Stimulated activated effector memory CD8-positive, alpha-beta T cell treated with anti-CD3 and anti-CD28 coated beads, Interleukin-12 subunit alpha, Interleukin-12 subunit beta, amount 100 ng/mL, for 72 hours (primary cell): ENCODE measurements at places on chromosomes 2 and 18.

GRCh38 chr18:50797142-50797541 lies 22.7 kb downstream of the MRO start:
- no peak for DNase-seq

- no peak for DNase-seq
These were observed 5.6 kb downstream of the HNRNPLL start for GRCh38 chr2:38597115-38597514.

- no peak for DNase-seq
These were observed 3.6 kb upstream of the GMPPA start for GRCh38 chr2:219494952-219495530.

GRCh38 chr2:113922335-113922734 lies 32.4 kb downstream of the ACTR3 start:
- DNase-seq = no peak

- no peak for DNase-seq
These were observed 306.4 kb downstream of the LPIN1 start for GRCh38 chr2:12052796-12053195.

- no peak for DNase-seq
These were observed 117.3 kb upstream of the MSTN start for GRCh38 chr2:190179754-190180312.

GRCh38 chr2:172845028-172845630 lies 109.5 kb downstream of the RAPGEF4 start:
- no peak for DNase-seq

- DNase-seq = no peak
These were observed 528.7 kb upstream of the FANCL start for GRCh38 chr2:58769864-58770234.

GRCh38 chr2:30792521-30792920 lies 14.7 kb downstream of the CAPN13 start:
- no peak for DNase-seq

GRCh38 chr2:60811491-60812375 lies 55.7 kb downstream of the PAPOLG start:
- DNase-seq = no peak

DNA sequence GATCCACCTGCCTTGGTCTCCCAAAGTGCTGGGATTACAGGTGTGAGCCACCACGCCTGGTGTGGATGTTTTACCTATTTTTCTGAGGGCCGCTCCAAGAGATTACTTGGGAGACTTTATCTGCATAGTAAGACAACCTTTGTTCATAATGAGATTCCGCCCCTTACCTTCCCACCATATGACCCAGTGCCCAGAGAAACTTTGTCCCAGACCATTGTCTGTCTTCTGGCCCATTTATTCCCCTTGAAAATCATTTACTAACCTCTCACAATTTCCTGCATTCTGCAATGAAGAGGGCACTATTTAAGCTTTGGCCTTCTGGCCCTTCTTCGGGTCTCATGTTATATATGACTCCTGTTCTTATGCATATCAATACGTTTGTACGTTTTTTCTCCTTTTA lies 13.7 kb upstream of the TMEM37 start:
- DNase-seq = no peak

DNA sequence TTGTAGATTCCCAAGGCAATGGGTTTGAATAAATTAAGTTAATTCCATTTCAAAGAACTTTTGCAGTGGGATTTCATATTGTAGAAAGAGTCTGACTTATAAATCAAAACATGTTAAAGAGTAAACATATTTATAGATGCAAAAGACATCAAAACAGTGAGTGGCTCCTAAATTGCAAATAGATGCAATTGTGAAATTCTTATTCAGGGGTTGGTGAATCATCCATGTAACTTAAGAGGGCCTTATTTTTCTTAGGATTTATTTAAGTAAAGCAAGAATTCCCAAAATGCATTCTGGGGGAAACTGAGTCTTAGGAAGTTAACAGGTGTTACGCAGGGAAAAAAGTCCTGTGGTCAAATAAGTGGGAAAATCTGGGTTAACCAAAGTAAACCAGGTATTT lies 11.3 kb downstream of the TANC1 start:
- no peak for DNase-seq

GRCh38 chr2:61135510-61135909 lies 26.5 kb upstream of the C2orf74 start:
- DNase-seq = no peak

GRCh38 chr2:191152482-191153240 lies 1.9 kb upstream of the STAT4 start:
- no peak for DNase-seq

- DNase-seq = no peak
These were observed 1259.5 kb upstream of the PIK3C3 start for GRCh38 chr18:40695526-40695925.

DNA sequence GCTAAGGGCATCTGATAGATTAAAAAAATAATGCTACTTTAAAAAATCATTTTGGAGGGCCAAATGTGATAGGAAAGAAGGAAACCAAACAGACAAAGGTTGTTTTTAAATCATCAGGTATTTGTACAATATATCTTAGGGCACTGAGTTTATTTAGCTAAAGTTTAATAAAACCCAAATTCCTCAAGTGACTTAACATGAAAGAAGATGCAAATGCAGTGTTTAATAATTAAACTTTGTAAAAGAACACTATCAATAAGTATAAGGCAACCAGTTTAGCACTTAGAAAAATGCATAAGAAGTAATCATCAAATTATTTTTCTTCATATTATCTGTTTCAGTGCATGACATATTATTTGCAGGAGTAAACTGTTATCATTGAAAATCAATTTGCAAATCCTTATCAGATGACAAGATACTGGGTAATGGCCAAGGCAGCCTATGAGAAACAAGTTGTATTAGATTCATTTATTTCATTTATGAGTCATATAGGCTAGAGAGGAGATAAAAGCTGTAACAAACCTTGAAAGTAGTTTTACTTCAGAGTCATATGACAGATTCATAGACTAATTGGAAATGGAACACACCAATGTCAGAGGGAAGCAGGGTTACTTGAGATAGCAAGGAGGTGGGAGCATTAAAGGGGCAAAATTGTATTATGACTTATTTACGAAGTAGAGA lies 165.5 kb downstream of the GCA start:
- DNase-seq = no peak

DNA sequence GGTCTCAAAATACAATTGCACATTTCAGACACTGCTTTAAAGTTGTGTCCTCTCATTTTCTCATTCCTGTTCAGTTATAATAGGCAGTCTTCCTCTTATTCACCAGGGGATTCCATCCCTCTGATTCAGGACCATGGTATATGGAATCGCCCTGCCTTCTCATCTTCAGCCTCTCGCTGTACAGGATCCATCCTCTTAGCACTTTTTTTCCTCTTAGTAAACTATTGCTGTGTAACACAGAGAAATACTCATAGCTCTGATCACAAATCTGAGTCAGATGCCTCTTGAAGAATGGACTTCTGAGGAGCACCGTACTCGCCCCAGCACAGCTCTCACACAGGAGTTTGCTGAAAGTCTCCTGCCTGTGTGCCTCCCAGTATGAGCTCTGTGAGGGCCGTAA lies 11.3 kb downstream of the RMP24 start:
- no peak for DNase-seq

DNA sequence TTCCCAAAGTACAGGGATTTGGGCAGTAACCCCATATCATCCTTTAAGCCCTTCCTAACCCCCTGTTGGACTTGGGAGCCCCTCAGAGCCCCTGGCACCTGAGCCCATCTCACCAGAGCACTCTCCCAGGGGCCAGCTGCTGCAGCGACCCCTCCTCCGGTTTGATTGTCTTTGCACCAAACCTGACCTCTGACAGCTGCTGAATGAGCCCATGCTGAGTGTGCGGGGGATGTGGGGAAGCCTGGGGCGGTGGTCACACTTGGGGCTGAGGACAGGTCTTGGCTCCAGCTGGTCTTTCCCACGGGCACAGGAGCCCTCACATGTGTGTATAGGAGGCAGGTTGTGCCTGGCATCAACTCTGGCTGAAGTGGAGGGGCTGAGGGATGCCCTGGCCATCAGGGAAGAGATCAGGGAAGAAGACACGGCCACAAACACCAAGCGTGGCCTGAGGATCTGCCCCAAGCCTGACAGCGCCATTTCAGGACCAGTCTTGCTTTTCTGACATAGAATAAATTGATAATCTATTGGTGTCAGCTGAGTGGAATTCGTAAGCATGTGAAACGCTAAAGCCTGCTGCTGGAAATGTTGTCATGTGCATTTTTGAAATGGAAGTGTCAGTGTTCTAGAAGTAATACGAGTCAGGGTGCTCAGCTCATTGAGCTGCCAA lies 102.4 kb downstream of the ACKR3 start:
- no peak for DNase-seq

- no peak for DNase-seq
These were observed 219.7 kb upstream of the EPHA4 start for GRCh38 chr2:221791844-221792243.

- DNase-seq = no peak
These were observed 37.3 kb upstream of the TANK start for GRCh38 chr2:161122772-161123530.

DNA sequence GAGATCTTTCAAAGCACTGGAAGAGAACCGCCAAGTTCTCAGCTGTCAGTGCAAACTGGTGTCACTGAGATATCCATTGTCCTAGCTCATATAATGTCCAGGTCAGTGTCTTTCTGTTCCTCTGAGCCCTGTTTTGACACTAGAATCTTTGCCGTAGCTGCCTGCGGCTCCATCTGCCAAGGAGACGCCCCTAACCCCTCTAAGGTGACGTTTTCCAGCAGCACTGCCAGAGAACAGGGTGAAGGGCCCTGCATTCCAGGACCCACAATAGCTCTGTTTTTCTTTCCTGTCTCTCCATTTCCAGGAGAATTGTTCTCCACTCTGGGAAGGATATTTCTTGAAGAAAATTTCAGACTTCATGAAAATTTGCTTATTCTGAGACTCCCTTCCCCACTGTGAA lies 181.7 kb upstream of the SLC39A10 start:
- no peak for DNase-seq

GRCh38 chr2:179354739-179355537 lies 90.3 kb upstream of the SESTD1 start:
- no peak for DNase-seq

DNA sequence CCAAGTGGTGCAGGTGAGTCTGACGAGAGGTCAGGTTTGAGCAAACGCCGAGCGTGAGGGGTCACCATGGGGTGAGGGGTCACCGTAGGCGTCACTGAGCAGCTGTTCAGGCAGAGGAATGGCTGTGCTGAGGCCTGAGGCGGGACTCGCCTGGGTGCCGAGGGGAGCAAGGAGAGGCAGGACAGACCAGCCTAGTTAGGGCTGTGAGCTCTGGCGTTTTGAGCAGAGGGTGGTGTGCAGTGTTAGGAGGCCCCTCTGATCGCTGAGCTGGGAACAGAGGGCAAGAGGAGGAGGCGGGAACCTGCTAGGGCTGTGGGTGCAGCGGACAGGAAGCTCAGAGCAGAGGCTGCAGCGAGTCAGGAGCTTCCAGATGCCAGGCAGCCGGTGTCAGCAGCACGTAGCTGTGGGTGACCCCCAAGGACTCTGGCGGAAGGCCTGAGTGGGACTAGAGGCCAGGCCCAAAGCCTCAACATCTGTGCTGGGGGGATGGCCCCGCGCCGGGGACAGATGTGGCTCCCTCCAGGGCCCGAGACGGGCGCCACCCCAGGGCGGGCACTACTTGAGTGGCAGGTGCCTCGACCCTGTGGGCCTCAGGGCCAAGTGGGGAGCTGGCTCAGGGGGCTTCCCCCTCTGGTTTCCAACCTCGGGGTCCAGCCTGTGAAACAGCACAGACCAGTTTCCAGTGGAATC lies 55.7 kb downstream of the KCNG2 start:
- DNase-seq = no peak

DNA sequence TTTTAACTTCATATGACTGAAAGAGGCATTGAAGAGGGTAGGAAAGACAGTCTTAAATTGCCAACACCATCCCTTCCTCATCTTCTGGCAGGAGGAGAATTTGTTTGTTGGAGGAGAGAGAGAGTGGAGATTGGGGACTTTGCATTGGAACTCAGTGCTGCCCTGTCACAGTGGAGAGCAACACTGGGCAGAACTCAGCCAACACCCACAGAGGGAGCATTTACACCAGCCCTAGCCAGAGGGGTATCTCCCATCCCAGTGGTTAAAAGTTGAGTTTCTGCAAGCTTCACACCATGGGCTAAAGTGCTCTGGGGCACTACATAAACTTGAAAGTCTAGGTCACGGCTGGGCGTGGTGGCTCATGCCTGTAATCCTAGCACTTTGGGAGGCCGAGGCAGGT lies 174.1 kb downstream of the ANKRD30B start:
- DNase-seq = no peak

- DNase-seq = no peak
These were observed 75.4 kb upstream of the LRATD1 start for GRCh38 chr2:14557111-14557510.

DNA sequence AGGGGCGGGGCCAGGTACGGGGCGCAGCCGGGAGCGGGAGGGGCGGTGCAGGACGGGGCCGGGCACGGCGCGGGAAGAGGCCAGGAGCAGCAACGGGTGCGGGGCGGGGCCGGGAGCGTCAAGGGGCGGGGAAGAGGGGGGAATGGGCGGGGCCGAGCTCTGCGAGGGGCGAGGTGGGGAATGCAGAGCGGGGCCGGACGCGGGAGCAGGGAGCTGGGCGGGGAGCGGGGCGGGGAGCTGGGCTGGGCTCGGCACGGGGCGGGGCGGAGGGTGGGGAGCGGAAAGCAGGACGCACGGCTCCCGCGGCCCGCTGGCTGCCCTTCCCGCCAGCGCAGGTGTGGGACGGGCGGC lies at the start of gene IMPA2:
TSS of gene IMPA2 (plus strand) at position 316 of the 351 bp plus-strand sequence. CDS start 163 bp downstream, outside the sequence.
- DNase-seq = no peak

GRCh38 chr2:208072250-208072892 lies 47.0 kb upstream of the PLEKHM3 start:
- peak; percentile 31 for DNase-seq

- no peak for DNase-seq
These were observed 742.4 kb downstream of the DCDC2C start for GRCh38 chr2:4445821-4446220.

GRCh38 chr2:134462275-134462674 lies 208.4 kb downstream of the MGAT5 start:
- no peak for DNase-seq

GRCh38 chr2:223386189-223386588 lies 216.0 kb downstream of the SCG2 start:
- no peak for DNase-seq

GRCh38 chr2:86443631-86444350 lies 2.6 kb downstream of the KDM3A start:
- DNase-seq = no peak
